ENCODE measurements at places on chromosomes 6 and 20.

DNA sequence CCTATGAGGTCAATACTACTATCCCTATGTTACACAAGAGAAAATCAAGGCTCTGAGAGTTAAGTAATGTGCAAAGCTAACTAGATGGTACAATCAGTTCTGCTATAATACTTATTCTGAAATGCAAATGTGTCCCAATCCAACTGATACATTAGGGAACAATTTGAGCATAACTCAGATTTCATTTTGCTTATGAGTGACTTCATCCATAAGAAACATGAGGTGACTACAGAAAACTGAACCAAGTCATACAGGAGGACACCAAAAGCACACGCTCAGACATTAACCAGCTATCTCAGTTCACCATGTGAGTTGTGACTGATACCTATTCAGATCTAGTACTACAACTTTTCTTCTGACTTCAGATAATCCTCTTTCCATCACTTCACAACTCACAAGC, 179.9 kb upstream of the RUNX2 start:
- DNase-seq, result no peak

- DNase-seq, result no peak
Measured at GRCh38 chr6:5478380-5478779, 217.1 kb downstream of the FARS2 start.

- no peak for DNase-seq
Measured at GRCh38 chr20:62721511-62722370, 13.1 kb downstream of the NTSR1 start.

GRCh38 chr6:87100216-87100615, 5.3 kb upstream of the CGA start:
- DNase-seq, result no peak

DNA sequence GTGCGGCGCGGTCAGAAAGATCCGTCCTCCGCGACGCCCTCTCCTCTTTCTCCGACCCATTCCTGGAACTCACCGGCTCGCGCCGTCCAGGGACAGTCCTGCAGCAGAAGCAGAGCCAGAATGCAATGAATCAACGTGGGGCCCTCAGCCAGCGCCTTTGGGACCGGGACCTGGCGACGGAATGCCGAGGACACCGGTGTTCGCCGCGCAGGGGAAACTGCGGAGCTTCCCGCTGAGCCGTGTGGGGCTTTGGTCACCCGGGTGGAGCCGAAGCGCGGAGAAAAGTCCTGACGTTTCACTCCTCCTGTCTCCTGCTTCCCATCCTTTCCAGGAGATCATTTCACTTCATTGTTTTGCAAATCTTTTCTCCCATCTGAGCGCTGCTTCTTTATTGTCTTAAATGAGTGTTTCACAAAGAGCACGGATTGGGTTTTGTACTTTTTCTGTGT, 26.5 kb downstream of the ULBP1 start:
- DNase-seq, result no peak

- no peak for DNase-seq
Measured at GRCh38 chr20:24914388-24915241, 34.5 kb upstream of the CST7 start.

DNA sequence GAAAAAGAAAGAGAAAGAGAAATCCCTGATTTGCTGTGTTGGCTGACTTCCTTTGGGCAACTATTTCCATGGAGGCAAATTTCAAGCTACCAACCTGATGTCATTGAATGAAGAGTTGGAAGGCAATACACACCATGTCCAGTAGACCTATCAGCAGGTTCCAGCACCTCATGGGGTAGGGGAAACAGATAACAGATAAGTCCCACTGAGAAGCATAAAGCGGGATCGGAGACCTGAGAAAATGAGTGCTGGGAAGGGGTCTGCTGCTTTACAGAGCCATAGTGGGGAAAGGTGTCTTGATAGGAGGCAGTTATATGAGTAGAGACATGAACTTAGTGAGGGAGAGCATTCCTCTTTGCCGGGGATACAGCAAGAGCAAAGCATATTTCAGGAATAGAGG, 244.9 kb downstream of the PLCB1 start:
- DNase-seq, result no peak

- DNase-seq, result no peak
Measured at GRCh38 chr20:3767110-3767426, 485 bp downstream of the ADISSP start.

GRCh38 chr6:88843040-88843439, 120.4 kb downstream of the RNGTT start:
- no peak for DNase-seq

DNA sequence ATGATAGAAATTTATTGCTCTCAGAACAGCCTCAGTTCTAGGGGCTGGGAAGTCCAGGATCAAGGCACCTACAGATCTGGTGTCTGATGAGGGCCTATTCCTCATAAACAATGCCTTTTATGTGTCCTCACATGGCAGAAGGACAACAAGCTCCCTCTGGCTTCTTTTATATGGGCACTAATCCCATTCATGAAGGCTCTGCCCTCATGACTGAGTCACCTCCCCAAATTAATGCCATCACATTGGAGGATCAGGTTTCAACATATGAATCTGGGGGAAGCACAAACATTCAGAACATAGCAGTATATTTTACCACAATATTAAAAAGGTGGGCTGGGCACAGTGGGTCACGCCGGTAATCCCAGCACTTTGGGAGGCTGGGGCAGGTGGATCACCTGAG, 58.5 kb upstream of the CCN6 start:
- DNase-seq, result no peak

GRCh38 chr20:52105442-52106422, 85.8 kb downstream of the ZFP64 start:
- no peak for DNase-seq

DNA sequence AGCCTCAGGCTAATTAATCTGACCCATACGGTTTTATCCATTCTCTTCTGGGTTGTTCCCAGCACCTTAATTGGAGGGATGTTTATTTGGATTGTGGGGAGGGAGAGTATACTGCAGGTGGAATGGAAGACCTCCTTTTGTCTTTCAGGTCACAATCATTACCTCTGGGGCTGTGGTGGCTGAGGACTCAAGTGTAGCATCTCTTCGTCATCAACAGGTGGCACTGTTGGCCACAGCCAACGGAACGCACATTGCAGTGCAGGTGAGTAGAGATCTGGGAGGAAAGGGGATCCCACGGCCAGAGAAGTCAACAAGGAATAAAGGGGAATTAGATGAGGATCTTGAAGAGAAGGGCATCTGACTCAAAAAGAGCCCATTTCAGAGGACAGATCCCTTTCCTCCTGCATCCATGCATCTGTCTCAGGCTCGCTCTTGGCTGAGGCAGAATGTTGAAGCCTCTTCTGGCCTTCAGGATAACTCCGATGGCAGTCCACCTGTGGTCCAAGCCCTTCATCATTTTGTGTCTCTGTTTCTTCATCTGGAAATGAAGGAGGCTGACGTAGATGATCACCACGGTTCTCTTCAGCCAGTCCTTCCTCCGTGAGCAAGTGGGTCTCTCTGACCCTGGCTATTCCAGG, 3.2 kb upstream of the DEF6 start:
- DNase-seq, result peak; percentile 40

DNA sequence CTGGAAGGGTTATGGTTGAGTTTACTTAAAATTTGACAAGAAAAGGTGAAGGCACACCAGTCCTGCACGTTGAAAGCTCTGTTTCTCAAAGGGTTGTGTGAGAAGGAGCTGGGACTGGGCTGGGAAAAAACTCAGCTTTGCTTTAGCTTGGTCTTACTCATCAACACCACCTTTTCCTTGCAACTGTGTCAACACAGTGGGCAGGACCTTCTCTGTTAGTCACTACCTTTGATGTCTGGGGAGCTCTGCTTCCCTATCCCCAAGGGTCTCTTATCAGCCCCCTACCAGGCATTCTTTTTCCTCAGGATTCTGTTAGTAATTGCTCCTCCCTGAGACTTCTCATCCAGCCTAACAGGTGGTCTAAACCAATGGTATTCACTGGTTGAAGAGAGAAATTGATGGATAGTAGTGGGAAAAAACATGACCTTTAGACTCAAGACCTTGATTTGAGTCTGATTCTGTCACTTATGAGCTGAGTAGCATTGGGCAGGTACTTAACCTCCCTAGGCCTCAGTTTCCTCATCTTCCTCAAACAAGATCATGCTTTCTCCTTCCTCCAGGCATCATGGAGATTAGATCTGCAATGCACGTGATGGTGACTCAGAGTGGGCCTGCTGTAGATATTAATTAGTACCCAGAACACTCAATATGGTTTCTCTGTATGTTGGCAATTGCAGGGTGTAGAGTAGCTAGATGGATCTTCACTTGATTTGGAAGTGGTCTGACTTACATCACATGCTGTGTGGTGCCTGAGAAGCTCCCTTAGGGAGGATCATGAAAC, 17.2 kb upstream of the FOXA2 start:
- DNase-seq, result no peak

DNA sequence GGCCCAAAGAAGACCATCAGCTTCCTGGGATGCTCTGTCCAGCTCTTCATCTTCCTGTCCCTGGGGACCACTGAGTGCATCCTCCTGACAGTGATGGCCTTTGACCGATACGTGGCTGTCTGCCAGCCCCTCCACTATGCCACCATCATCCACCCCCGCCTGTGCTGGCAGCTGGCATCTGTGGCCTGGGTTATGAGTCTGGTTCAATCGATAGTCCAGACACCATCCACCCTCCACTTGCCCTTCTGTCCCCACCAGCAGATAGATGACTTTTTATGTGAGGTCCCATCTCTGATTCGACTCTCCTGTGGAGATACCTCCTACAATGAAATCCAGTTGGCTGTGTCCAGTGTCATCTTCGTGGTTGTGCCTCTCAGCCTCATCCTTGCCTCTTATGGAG, 5.1 kb downstream of the OR2H1 start:
- DNase-seq, result no peak

DNA sequence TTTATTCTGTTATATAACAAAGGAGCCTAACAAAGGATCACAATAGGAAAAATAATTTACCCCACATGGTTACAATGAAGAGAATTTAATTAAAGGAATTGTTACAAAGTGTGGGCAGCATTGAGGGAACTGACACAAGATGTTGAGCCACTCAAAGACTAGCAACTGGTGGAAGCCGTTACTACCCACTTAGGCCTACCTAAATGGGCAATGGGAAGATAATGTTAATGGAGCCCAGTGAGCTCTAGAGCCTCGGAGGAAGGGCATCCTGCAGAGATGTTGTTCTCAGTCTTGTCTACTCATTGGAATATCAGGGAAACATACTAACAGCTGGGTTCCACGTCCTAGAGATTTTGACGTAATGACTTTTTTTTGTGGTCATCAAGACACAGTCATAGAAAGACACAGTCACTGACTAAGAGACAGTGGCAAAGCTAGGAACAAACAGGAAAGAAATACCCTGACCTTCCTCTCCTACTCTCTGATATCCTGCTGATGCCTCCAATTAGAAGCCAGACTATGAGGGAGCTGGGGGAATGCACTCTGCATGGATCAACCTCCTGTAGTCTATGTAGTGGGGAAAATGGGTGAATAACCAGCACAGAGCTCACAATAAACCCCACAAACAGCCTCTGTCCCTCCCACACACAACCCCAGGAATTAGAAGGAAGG, 523.8 kb upstream of the FLRT3 start:
- no peak for DNase-seq

DNA sequence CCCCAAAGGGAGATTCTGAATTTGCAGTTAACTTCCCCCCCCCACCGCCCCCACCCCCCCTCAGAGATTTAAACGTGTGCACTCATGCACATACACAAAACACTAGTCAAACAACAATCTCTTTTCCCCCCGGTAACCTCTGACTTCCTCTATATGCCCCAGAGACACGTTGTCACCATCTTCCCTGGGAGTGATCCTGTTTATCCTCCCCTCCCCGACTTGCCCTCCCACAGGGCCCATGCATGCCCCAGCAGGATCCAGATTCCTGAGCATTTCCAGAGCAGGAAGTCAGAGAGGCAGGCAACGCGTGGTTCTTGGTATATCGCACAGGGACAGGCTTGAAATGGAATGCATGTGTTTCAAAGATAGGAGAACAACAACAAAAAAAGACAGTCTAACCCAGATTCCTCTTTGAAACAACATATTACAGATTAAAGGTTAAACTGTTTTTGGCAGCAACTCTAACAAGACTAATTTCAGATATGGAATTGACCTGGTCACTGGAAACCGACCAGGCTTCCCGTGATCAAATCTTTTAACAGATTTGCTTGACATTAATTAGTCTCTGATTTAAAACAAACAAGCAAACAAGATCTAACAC, 1.3 kb downstream of the BLCAP start:
- DNase-seq, result no peak
